AG20443 (cell line): ENCODE measurements at places on chromosomes 7 and 10.
A peak's percentile ranks its signal among the peaks of the same experiment; 100 is the strongest.

GRCh38 chr7:13989949-13990305 is 461 bp upstream of the ETV1 start:
- no peak for DNase-seq

- peak; percentile 81 for DNase-seq
These were observed 16.8 kb downstream of the TRIM8 start for GRCh38 chr10:102660888-102661657.

GRCh38 chr7:37333075-37333474 is 115.6 kb downstream of the ELMO1 start:
- DNase-seq, result no peak

DNA sequence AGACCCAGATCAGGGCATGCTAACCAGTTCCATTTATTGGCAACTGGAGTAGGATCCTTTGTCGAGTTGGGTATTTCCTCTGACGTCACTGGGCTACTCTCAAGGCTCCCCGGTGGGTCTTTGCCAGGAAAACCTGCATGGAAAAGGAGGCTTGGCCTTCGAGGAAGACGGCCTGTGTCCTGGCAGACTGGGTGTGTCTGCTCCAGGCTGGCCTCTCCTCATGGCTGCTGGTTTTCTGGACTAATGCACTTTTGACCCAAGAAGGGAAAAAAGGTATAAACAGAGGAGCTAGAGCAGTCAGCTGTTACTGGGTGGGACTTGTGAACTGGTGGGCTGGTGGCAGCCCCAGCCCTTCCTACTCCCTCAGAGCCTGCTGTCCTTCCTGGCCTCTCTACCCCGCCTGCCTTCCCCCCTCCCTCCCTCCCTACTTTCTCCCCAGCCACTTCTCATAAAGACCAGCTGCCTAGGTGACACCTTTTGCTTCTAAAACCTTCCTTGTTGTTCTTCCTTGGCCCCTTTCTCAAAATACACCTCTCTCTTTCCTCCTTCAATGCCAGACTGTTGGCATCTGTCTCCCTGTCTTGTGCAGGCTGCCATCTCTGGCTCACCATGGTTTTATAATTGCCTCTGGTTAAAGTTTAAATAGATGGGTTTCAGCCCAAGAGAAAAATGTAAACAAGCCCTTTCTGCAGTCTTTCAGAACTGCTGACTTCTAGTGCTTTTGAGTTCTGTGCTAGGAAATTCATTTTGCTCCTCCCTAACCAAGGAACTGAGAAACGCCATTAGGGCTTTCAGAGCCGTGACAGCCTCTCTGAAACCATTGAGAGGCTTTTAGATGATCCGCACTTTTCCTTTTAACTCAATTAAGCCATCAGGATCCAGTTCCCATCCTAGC is 101.8 kb upstream of the MKLN1 start:
- peak; percentile 50 for DNase-seq

DNA sequence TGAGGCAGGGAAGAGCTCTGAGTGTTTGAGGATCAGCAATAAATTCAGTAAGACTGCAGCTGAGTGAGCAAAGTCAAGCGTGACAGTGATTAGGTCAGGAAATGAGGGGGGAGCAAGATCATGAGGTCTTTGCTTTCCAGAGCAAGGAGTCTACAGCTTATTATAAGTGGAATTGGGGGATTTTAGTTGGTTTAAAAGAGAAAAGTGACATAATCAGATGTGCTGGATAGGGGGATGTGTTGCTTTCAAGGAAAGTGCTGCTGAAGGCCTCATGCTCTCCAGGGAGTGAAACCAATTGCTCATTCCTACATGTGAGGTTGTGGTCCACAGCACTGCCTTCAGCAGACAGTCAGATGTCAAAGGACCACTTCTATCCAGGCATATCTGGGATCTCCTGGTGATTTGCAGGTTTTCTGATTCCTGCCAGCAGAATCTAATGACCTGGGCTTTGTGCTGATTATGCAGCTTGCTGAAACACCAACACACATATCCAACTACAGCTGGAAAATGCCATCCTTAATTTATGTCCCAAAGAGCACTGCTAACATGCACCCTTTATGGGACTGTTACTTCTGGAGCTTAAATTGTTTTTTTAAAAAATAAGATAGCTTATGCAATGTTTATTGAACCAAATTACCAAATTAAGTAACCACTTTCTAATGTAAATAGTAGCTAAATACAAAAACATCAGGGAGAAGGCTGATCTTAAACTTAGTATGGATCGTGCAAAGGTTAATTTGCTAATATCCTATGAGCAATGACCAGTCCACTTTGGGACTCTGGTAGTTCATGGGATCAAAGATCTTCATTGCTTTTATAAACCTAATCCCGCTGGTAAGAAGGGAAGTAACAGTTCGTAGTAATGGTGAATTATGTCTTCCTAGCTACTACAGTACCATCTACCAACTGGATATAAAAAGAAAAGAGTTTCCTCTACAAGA is 607.6 kb downstream of the KCNMA1 start:
- DNase-seq, result no peak

- DNase-seq, result peak; percentile 59
These were observed 86.1 kb upstream of the PCBD1 start for GRCh38 chr10:70974351-70974901.

GRCh38 chr7:111933609-111934008 is 272.6 kb downstream of the DOCK4 start:
- peak; percentile 40 for DNase-seq

DNA sequence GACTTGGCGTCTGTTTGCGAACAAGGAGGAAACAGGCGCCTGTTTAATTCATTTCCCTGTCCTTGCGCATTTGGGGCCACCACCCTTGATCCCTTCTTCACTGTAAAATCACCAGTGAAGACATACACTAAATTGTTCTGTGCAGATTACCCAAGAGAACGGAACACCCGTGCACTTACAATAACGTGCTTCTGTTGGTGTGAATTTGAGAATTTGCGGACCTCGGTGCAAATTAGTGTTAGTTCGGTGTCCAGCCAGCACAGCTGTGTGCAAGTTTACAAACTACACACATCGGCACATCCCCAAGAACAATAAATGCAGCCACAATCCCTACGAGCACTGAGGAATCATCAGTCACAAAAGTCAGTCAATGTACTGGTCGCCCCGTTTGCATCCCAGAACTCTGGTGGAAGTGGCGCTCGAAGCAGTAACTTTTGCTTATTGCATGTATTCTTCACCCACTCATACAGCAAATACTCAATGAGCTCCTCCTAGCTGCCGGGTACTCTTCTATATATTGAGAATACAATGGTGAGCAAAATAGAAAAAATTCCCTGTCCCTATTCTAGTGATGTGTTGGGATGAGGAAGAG is 786 bp upstream of the CNOT4 start:
- peak; percentile 15 for DNase-seq

GRCh38 chr7:37683246-37684120 is at the start of gene GPR141:
Gene GPR141, plus strand, starts transcription at chr7:37683766. Its CDS starts 56,628 bp downstream, at chr7:37740394.
- no peak for DNase-seq

DNA sequence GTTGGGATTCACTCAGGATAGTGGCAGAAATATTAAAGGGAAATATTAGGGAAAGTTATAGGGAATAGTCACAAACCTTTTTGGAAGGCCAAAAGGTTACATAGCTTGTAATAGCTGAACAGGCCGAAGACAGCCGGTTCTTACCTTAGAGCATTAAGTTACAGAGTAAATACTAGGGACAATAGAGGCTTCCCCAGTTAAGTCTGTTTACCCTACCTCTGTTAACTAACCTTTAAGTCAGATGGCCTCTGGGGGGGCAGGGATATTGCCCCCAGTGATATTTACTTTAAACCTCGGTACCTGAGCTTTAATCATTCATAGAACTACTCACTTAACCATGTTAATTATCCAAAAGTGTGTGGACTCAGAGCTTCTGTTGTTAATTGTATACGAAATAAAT is 7.4 kb downstream of the POLR1F start:
- no peak for DNase-seq

GRCh38 chr10:29692121-29692539 is 57.4 kb upstream of the SVIL start:
- DNase-seq, result no peak

DNA sequence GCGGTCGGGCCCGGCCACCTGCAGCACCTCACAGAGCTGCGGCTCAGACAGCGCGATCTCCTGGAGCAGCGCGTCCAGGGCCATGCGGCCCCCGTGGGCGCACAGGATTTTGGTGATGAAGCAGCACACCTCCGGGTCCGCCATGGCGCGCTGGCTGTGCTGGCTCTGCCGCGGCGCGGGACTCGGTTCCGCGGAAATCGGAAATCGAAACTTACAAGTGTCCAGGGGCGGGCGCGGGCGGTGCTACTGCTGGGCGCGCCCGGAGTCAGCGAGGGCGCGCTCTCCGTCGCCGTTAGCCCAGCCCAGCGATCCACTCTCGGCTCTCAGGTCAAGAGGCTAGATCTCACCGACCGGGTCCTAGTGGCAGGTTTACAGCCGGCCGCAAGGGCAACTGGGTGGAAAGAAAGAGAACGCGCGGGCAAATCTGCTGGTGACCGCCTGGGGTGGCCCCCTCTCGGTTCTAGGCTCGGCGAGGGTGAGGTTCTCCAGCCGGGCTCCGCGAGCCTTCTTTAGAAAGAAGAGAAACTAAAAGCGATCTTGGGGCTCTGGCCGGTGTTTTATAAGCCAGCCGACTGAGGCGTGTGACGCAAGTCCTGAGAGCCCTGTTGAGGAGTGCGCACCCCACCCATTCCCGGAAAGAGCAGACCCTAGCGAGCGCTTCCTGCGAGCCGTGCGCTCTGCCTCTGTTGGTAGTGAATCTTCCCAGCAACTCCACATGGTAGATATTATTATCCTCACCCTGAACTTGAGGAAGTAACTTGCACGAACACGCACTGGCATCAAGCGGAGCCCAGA is at the start of gene ZC3HAV1:
Gene ZC3HAV1, minus strand, starts transcription at position 533 of the 795 bp plus-strand sequence. Its CDS starts 389 bp downstream, at position 144.
- peak; percentile 93 for DNase-seq

- DNase-seq, result no peak
These were observed 312.5 kb upstream of the CHRM2 start for GRCh38 chr7:136555933-136556332.

GRCh38 chr7:157949711-157950110 is 612.9 kb downstream of the DNAJB6 start:
- no peak for DNase-seq

GRCh38 chr7:30988351-30989005 is 24.7 kb downstream of the GHRHR start:
- DNase-seq, result peak; percentile 80

- no peak for DNase-seq
These were observed 2.3 kb upstream of the SMKR1 start for GRCh38 chr7:129499999-129500398.
